A549 treated with GW870086 at 1 μM for 4 hours (cell line): ENCODE measurements at places on chromosomes 4 and X. TPM values are rescaled to one million over a fixed set of nuclear protein-coding genes. Genes with fewer than 3 reads are reported as not detected.

ANXA10 gene
- total RNA-seq, result 2.0 to 3.1 TPM (median 2.9 TPM) in 5 replicates

GLRA3 gene
- not detected in 5 replicates for total RNA-seq

NXF2 gene
- total RNA-seq, result not detected in 5 replicates

XAGE2 gene
- not detected in 5 replicates for total RNA-seq

RNF128 gene
- 0.05 to 0.06 TPM (median 0.06 TPM) in 3 of 5 replicates, not detected in the others for total RNA-seq

GAGE13 gene
- total RNA-seq, result not detected in 5 replicates

TMSB4X gene
- 5,171 to 8,032 TPM (median 5,790 TPM) in 5 replicates for total RNA-seq

MAGEB10 gene
- not detected in 5 replicates for total RNA-seq

TKTL1 gene
- total RNA-seq, result 0.10 to 0.19 TPM (median 0.17 TPM) in 3 of 5 replicates, not detected in the others

SPANXB1 gene
- 2.0 to 2.7 TPM (median 2.3 TPM) in 5 replicates for total RNA-seq

HDX gene
- 1.6 to 3.0 TPM (median 2.1 TPM) in 5 replicates for total RNA-seq

FAM156B gene
- total RNA-seq, result 9.0 to 16.0 TPM (median 9.6 TPM) in 5 replicates

DCLK2 gene
- total RNA-seq, result 8.3 to 11.2 TPM (median 9.5 TPM) in 5 replicates

CSAG3 gene
- not detected in 5 replicates for total RNA-seq
